Kidney glomerular epithelial cell (primary cell): ENCODE measurements at places on chromosomes 2 and 18.
A peak's percentile ranks its signal among the peaks of the same experiment; 100 is the strongest.

DNA sequence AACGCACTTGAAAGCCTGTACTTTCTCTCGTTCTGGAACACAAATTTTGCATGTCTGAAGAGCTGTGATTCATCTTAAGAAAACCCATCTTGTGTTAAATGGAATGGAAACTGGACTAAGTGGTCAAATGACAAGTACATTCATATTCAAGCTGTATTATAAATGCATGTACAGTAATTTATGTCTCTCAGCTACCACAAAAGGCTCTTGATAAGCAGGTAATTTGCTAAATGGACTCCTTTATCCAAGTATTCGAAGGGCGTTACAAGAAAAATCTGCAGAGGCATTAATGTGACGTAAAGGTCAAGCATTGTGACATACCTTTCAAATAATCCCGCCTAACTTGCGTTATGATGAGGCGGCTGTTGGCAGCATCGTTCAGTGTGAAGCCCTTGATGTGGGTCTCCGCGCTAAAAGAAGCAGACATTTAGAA, 66.6 kb downstream of the ABCG8 start:
- DNase-seq: peak; percentile 37

- DNase-seq: no peak
Observed at GRCh38 chr2:143264851-143265250, 135.6 kb downstream of the ARHGAP15 start.

- DNase-seq: no peak
Observed at GRCh38 chr2:109692013-109692743, 78.0 kb downstream of the SOWAHC start.

- no peak for DNase-seq
Observed at GRCh38 chr18:54551590-54551989, 39.5 kb upstream of the DYNAP start.

- DNase-seq: no peak
Observed at GRCh38 chr2:235131334-235132305, 179.8 kb downstream of the SH3BP4 start.
